ENCODE measurements at places on chromosomes 3 and 15.

GRCh38 chr3:160829486-160830009, 73.5 kb downstream of the PPM1L start:
- DNase-seq = no peak

DNA sequence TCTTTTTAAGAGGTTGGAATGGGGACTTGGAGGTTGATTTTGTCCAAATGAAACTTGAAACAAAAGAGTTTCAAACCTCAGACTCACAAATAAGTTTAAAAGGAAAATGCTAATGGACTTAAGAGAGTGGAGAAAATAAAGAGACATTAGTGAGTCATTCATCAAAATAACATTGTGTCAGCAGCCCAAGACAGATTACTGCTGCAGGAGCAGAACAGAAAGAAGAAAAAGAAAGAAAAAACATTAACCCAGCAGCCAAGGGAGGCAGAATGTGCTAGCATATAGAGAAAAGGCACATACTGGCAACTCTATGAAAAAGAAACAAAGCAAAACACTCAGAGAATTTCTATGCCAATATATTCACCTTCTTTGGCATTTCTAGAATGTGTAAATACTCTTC, 42.6 kb downstream of the ADAMTS9 start:
- DNase-seq = no peak

DNA sequence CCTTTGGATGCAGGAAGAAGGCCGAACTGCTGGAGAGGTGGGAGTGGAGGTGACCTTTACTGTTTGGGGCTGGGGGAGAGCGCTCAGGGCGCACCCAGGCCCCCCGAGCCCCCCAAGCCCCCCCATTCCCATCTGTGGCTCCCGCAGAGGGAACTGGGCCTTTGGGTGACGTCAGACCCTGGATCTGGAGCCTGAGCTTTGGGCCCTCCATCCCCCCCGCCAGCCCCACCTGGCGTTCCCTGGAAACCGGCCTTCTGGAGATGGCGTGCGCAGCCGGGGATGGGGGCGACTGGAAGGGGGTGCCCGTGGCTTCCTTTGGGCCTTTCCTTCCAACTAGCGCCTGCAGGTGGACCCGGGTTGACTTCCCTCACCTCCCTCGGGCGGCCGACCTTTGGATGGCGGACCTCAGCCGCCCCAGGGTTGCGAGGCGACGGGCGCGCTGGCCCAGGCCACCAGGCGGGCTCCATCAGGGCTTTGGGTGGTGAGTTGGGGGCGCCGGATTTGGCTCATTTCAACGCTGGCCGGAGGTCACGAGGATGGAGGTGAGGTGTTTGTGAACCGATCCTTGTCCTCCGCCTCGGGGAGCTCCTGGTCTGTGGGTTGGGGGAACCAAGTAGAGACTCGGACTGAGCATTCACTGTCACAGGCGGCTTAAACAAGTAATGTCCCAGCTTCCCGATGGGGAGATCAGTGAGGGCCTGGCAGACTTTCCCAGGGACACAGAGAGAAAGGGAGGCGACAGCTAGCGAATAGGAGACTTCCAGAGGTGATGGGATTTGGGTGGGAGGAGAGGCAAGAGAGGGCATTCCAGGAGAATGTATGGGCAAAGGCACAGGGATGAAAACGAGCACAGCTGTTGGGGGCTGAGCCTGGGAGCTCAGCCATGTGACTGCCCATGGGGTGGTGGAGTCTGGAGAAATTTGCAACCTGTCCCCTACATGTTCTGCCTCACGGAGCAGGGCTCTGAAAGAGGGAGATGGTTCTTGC, 709 bp downstream of the SCAMP5 start:
- DNase-seq = no peak

DNA sequence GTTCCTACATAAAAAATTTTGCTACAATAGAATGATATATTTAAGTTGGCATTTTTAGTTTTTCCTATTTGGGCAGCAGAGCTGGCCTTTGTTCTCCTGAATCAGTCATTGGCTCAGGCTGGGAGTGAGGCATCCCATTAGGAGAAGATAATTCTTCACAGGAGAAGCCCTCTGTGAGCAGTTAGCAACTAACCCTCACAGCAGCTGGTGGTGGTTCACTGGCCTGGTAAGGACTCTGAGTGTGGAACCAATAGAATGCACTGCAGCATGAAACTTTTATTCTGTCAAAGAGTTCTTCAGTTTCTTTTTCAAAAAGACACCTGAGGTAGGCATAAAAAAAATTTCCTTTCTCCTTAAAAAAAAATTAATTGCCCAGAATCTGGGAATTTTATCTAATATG, 562.6 kb downstream of the ZNF385D start:
- DNase-seq = no peak

GRCh38 chr3:141257961-141258360, 26.3 kb downstream of the PXYLP1 start:
- no peak for DNase-seq

GRCh38 chr15:91911844-91912243, 58.3 kb downstream of the SLCO3A1 start:
- no peak for DNase-seq

- DNase-seq = no peak
These were observed 141.5 kb upstream of the BFSP2 start for GRCh38 chr3:133258358-133258757.

GRCh38 chr3:24829629-24830229, 335.1 kb upstream of the THRB start:
- DNase-seq = no peak

GRCh38 chr3:183493296-183494045, 62.0 kb downstream of the KLHL6 start:
- no peak for DNase-seq

DNA sequence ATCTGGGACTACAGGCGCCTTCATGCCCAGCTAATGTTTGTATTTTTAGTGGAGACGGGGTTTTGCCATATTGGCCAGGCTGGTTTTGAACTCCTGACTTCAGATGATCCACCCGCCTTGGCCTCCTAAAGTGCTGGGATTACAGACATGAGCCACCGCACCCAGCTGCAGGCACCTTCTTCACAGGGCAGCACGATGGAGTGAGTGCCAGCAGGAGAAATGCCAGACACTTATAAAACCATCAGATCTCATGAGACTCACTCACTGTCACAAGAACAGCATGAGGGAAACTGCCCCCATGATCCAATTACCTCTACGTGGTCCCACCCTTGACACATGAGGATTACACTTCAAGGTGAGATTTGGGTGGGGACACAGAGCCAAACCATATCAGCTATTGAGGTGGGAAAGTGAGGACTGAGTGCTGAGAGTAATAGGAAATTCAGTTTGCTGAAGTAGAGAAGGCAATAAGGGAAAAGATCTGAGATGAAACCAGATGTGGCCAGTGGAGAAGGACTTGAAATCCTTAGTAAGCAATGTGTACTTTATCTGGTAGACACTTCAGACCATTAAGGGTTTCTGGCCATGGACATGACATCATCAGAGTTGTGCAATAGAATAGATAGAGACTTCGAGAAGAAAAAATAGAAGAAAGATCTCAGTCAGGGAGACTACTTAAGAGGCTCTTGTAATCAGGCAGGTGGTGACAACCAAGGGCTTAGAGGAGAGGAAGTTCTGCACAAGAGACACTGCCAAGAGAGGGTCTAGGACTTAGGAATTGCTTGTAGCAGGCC, 18.1 kb upstream of the ATP13A5 start:
- no peak for DNase-seq

Data from effector memory CD8-positive, alpha-beta T cell (primary cell).